Fibroblast of pulmonary artery (primary cell): ENCODE measurements at places on chromosomes 2 and 18.

DNA sequence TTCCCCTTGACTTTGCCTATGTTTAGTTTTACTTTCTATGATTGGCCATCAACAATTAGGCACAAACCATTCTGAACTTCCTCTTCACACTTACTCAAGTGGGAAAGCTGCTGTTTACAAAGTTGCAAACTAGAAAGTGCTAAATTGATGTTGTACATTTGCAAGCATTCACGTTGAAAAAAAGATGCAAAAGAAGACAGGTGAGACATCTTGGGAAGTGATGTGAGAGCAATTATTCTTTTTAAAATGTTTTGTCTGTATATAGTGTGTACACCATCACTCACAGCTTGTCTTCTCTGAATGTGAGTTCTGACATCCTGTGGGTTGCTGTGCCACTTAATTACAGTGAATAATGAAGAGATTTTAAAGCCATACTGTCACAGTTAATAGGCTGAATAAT is 874.1 kb upstream of the LRATD1 start:
- DNase-seq, result no peak

DNA sequence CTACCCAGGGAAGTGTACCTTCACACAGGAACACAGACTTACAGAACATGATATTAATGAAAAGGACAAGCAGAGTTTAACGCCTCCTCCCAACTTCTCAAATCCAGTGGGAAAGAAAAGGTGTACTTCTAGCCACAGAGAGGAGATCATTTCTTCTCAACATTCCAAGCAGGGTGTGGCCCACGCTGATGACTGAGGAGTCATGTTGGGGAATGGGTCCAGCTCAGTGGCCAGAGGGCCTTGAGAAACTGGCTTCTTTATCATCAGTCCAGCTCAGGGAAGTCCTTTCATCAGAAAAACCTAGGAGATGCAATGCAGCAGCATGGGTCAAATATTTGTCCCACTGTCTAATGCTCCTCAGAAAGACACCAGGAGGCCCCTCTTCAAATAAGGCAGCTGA is 63.0 kb downstream of the RBM43 start:
- no peak for DNase-seq

DNA sequence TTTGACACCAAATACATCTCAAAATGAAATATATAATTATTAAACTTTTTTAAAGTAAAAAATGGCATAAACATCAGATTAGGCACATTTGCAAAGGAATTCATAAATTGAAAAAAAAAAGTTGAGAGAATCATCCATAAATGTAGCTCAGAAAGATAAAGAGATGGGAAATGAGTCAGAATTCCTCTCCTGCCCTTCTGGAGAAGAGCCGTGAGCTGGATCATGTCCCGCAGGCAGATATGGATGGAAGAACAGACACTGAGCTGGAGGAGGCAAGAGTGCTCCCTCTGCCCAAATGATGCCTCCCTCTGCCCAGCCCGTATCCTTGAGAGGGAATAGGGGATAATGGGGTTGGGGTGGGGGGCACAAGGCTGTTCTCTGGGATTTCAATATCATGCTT is 190.9 kb downstream of the TFCP2L1 start:
- peak; percentile 26 for DNase-seq

GRCh38 chr2:11080253-11081115 is 74.8 kb upstream of the SLC66A3 start:
- DNase-seq, result no peak

DNA sequence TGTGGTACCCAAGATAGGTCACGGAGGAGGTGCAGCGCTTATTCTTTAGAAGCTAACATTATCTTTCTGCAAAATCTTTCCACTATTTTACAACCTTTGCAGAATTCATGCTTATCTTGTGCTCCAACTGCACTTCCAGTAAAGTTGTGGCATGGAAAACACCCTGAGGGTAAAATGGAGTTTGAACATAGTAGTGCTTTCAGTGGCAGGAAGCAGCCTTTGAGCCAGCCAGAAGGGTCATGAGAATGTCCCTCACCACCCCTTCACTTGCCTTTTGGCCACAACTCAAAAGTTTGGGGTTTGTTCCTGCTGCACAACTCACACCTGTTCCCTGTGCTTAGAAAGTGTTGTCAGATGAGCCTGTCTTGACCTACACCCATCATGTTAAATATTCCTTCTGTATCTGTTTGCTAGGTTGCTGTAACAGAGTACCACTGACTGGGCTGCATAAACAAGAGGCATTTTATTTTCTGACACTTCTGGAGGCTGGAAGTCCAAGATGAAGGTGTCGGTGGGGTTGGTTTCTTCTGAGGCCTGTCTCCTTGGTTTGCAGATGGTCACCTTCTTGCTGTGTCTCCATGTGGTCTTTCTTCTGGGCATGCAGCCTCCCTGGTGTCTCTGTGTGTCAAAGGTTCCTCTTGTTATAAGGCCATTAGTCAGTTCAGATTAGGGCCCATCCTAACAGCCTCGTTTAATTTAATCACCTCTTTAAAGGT is 194.1 kb downstream of the SMAD7 start:
- no peak for DNase-seq

GRCh38 chr18:336713-337112 is 68.9 kb upstream of the THOC1 start:
- no peak for DNase-seq

DNA sequence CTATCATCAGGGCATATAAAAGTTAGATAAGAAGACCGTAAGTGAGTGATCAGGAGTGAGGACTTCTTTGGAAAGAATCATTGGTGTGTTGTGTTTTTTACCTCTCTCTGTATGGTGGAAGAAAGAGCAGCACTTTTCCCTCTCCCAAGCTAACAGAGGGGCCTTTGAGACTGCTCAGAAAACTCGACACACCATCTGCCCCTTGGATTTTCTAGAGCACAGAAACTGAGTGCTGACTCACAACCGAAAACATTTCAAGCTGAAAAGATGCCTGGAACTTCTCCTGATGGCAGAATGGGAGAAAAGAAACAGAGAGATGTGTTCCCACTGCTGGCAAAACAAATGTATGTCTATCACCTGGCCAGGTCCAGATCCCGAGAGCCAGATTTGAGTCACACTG is 156.6 kb downstream of the DNAH7 start:
- no peak for DNase-seq

DNA sequence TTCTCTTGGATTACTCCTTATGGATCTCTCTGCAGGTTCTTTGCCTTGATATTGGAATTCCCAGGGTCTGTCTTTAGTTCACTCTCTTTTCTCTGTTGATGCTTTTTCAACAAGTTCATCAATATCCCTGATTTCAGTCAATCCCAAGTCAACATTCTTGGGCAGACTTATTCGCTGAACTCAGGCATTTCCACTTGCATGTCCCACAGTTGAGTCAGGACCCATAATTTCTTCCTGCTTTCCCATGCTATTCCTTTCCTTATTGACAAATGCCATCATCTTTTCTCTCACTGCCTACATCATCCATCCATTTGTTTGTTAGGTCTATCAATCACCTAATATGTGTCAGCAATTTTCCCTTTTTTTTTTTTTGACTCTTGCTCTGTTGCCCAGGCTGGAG is 11.6 kb downstream of the GPD2 start:
- DNase-seq, result no peak

DNA sequence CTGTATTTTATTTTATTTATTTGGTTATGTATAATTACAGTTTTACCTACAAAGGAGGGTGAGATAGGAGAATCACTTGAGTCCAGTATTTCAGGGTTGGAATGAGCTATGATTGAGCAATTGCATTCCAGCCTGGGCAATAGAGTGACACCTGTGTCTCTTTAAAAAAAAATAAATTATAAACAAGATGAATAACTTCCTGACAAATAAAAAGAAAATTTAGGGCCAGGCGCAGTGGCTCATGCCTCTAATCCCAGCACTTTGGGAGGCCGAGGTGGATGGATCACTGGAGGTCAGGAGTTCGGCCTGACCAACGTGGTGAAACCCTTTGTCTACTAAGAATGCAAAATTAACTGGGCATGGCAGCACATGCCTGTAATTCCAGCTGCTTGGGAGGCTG is 17.3 kb downstream of the MTA3 start:
- no peak for DNase-seq

DNA sequence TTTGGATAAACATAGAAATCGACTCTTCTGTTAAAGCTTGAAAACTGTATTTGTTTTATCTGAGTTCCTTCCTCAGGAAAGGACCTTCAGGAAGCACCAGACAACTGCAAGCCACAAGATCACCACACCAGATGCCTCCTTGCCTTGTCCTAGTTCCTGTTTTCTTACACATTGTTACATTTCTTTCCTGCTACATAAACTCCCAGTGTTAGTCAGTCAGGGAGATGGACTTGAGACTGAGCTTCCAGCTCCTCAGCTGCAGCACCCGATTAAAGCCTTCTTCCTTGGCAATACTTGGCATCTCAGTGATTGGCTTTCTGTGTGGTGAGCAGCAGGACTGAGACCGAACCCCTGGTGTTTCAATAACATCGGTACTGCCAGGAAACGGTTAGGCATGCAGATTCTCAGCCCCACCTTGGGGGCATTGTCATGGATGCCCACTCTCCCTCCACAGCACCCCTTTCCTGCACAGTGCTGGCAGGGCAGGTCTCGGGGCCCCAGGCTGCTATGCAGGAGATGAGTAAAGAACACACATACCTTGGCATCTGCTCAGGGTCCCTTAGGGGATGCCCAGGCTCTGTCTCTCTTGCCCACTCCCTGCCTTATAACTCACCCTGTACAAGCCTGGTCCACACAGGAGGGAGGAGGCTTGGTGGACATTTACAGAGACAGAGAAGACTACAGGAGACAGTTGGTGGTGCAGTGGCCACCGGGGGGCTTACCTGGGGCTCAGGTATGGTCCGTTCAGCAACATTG is 32.6 kb downstream of the ANKMY1 start:
- DNase-seq, result no peak

- DNase-seq, result no peak
These were observed 337.5 kb upstream of the NT5C1B start for GRCh38 chr2:18926631-18927524.

DNA sequence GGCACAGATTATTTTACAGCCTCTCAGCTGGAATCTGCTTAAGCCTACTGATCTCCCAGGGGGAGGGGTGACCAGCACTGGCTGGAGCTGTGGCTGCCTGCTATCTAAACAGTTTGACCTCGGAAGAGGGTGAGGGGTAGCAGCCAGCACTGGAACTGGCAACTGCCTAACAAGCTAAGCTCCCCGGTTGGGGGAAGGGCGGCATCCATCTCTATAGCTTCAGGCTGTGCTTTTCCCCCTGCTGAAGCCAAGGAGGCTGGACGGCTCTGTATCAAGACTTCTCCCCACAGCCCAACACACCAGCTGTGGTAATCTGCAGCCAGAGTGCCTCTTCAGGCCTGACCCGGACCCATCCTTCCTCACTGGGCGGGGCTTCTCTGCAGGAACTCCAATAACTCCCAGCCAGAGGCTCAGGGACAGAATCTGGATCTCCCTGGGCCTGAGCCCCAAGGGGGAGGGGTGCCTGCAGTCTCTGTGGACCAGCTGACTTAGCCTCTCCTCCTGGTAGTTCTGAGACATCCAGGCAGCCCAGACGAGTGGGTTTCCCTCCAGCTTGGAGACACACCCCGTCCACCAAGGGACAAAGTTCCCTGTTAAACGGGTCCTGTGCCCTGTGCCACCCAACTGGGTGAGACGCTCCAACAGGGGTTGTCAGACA is 560.2 kb downstream of the LRP1B start:
- no peak for DNase-seq

DNA sequence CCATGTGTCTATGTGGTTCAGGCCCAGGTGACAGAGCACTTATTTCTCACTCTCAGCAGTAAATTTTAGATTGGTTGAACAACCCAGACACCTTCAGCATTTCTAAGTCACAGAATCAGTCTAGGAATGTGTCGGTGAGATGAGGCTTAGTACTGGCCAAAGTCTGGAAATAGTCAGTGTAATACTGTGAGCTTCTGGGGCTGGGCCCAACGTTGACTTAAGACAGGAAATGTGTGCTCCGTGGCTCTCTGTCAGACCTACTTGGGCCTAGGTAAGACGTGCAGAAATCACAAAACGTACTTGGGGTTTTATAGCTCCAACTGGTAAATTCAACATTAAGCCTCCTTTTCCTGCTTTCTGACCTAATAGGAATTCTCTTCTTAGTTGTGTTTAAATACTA is 160.3 kb upstream of the COL3A1 start:
- no peak for DNase-seq

- peak; percentile 82 for DNase-seq
These were observed 71.1 kb upstream of the TFCP2L1 start for GRCh38 chr2:121356058-121356640.

GRCh38 chr2:139369423-139370409 is 589.5 kb upstream of the NXPH2 start:
- DNase-seq, result no peak

- no peak for DNase-seq
These were observed 77.0 kb upstream of the SMIM21 start for GRCh38 chr18:75504469-75504868.

DNA sequence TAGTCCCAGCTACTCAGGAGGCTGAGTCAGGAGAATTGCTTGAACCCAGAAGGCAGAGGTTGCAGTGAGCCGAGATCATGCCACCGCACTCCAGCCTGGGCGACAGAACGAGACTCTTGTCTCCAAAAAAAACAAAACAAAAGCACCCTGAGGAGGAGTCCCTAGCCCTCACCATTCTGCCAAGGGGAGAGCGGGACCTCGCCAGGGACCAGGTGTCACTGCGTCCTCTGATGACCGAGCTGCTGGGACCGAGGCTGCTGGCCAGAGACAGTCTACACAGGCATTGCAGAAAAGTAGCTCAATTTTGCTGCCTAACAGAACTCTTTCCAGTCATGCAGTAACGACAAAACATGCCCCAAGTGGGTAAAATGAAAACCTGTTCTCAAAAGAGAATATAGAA is 18.4 kb downstream of the NCK2 start:
- no peak for DNase-seq

DNA sequence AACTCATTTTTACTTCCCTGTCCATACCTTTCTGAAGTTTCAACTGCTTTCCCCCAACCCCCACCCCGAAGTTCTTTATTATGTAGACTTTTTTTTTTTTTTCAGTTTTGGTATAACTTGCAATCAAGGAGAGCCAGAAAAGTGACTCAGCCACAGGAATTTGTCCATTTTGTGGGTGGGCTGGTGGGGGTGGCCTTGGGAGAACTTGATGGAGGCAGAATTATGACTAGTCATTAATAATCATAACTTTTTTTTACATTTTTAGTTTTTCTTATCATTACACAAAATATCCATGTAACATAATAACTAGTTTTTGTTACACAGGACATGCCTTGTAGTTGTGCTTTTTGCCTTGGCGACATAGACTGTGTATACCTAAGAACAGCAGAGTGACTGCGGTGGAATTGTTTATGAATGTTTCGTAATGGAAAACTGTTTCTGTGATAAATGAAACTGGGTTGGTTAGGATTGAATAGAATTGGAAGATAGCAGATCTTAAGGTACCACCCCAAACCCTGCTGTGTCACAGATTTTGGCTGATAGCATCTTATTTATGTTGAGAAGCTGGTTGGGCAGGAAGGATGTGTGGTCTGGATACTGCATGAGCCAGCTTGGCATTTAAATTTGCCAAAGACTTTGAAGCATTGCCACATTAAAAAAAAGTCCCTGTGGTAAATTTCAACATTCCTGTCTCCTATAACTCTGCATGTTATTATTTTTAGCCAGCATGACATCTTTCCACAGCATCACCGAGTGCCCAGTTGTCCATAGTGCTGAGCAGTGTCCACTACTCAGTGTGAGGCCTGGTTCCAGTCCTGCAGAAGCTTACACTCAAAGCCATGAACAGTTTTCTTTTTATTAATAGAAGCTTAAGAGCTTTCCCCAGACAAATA is 30.7 kb downstream of the LYPD6B start:
- peak; percentile 49 for DNase-seq

GRCh38 chr2:105252271-105252670 is 10.7 kb downstream of the GPR45 start:
- no peak for DNase-seq

GRCh38 chr2:106018141-106018540 is 176.0 kb downstream of the UXS1 start:
- no peak for DNase-seq

GRCh38 chr2:226644399-226644865 is 155.2 kb downstream of the IRS1 start:
- peak; percentile 83 for DNase-seq
